Epithelial cell of proximal tubule (primary cell): ENCODE measurements at places on chromosomes 11 and 22.
A peak's percentile ranks its signal among the peaks of the same experiment; 100 is the strongest.

GRCh38 chr11:40328890-40329614 lies 1130.4 kb downstream of the LRRC4C start:
- DNase-seq = peak; percentile 100

DNA sequence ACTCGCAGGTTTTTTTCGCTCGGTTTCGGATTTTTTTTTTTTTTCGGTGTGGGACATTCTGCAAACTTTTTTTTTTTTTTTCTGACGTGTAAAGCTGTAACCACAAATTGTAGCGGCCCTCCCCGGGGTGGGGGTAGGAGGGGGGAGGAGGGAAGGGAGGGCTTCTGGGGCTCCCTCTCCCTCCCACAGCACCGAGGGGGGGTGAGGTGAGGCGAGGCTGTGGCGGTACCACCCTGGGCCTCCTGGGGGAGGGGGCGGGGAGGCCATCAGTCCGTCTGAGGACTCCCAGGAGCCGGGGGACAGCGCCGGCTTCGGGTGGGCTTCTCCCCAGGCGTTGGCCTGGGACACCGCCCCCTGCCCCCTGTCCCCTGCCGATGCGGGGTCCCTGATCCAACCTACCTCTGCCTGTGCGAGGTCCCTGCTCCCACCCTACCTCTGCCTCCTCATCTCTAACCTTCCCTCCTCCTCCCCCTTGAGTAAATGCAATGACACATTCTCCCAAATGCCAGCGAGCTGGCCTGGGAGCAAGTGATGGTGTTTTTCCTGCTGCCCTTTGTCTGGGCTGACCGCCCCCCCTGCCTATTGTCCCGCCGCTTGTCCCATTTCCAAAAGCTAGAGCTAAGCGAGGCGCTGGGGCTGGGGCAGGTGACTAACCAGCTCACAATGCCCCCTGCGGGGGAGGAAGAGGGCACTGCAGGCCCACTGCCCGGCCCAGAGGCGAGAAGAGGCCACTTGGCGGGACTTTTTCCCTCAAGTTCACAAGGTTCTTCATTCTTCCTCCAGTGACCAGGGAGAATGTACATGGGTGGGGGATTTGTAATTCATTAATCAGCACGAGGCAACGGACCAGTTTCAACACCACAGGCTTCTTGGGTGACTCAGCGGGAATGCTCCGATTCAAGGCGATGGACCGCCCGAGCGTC lies 511 bp upstream of the CLCF1 start:
- DNase-seq = peak; percentile 100

GRCh38 chr11:8315954-8316353 lies 52.3 kb upstream of the LMO1 start:
- DNase-seq = no peak

GRCh38 chr11:17296852-17297559 lies 20.5 kb downstream of the NUCB2 start:
- no peak for DNase-seq

DNA sequence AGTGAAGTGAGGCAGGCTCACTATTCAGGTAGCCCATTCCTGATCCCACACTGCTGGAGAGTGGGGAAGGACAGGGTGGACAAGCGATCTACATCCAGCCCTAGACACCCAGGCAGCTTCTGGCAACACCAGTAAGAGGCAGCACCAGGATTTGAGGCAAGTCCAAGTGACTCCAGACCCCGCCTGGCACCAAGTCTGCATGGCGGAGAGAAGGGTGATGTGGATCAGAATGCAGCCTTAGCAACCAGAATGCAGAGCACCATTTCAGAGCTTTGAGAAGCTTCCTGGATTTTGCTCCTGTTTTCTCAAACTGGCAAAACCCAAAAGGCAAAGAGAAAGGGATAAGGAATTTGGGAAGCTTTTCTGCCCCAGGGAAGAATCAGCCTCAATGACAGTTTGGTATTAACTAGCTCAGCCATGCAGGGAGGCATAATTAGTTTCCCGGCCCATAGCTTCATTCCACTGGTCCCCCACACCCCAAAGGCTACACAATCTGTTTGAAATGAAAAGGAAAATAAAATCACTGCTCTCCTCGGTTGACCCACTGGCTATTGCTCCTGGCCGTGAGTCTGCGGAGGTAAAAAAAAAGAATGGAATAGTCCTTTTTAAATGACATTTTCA lies 17.3 kb downstream of the GALNT18 start:
- no peak for DNase-seq

DNA sequence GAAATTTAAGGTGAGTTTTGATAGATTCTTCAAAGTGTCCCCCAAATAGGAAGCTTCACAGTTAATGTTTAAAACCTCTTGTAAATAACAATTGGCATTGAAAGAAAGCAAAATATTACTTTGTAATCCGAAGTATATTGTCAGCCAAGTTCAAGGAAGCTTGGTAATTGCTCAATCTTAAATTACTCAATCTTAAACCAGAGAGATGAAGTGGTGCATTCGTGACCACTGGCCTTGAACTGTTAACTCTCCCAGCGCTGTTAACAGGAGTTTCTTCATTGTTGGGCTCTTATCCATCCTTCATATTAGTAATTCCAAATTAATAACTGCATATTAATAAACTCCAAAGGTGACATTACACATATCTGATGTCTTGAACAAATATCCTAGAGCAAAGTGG lies 20.6 kb upstream of the FDX1 start:
- DNase-seq = no peak
